ENCODE measurements at places on chromosomes 2 and 18.
A peak's percentile ranks its signal among the peaks of the same experiment; 100 is the strongest.

- DNase-seq: no peak
These were observed 128.5 kb downstream of the QPCT start for GRCh38 chr2:37472959-37473358.

- DNase-seq: no peak
These were observed 670.0 kb upstream of the CDH2 start for GRCh38 chr18:28846958-28847357.

GRCh38 chr2:12652723-12653122, 64.0 kb upstream of the TRIB2 start:
- no peak for DNase-seq

GRCh38 chr18:73950116-73950700, 197.4 kb downstream of the FBXO15 start:
- no peak for DNase-seq

- DNase-seq: no peak
These were observed 124.1 kb upstream of the XIRP2 start for GRCh38 chr2:166764216-166764615.

GRCh38 chr2:120396013-120396860, 50.3 kb downstream of the INHBB start:
- DNase-seq: no peak

DNA sequence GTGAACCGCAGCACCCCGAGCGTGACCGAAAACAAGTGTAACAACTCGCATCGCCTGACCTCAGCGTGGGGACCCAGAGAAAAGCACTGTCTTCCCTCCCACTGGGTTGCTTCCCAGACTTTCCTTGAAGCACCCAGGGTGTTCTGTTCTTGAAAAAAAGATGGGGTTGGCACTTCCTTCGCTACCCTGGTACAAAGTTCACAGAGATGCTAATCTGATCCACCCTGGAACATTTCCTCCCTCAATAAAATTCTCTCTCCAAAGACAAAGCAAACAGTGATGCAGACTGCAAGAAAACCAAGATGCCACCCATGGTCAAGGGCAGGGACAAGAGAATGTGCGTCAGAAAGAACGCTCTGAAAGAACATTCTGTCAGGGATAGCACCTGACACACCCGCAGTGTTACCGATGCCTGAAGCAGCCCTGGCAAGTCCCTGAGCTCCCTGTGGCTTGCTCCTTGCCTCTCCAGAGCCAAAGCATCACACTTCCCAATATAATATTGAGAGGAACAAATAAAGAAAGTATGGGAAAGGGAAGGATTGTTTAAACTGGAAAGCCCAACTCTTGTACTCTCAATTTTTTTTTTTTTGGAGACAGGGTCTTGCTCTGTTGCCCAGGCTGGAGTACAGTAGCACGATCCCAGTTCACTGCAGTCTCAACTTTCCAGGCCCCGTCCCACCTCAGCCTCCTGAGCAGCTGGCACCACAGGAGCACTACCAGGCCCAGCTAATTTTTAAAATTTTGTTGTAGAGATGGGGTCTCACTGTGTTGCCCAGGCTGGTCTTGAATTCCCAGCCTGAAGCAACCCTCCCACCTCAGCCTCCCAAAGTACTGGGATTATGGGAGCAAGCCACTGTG, 70.7 kb downstream of the TBC1D8 start:
- DNase-seq: no peak

DNA sequence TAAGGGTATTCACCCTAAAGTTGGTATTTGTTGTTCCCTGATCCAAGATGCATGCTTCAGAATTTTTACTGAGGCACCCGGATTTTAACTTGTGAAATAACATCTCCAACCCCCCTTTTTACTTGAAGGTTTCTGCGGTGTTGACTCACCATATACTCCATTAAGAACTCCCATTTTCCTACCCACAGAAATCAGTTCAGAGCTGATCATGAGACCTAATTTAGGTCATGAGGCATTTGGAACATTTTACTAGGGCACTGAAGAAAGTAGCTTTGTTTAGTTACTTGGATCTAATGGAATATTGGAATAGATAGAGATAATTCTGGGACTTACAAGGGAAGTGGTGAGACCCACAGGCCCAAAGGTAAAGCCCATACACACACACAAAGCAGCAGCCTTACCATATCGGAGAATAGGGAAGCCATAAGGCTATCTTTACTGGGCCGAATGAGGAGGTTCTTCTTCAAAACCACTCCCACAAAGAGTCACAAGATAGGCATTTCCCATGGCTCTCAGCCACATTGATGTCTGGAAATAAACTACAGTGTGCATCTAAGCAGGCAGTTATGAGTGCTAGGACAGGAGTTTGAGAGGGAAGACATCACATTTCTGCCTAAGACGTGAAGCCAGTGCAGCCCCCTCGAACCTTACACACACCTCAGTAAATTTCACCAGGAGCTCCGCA, 681.0 kb upstream of the LRRTM4 start:
- no peak for DNase-seq

- DNase-seq: no peak
These were observed 35.8 kb downstream of the ANO7 start for GRCh38 chr2:241224018-241224850.

DNA sequence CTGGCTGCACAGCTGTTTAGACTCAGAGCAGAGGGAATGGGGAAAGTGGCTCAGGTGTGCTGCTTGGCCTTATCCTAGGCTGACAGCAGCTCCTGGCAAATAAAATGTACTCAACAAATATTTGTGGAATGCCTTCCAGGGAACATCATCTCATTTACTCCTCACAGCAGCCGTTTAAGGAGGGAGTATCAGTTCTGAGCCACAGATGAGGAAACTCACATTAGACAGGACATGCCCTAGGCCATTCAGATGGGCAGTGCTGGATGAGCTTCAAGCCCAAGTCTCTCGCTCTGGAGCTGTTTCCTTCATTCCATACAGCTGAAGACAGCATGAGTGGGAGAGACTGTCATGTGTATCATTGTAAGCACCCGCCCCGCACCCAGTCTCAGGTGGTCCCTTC, 129.6 kb upstream of the CNGA3 start:
- no peak for DNase-seq

DNA sequence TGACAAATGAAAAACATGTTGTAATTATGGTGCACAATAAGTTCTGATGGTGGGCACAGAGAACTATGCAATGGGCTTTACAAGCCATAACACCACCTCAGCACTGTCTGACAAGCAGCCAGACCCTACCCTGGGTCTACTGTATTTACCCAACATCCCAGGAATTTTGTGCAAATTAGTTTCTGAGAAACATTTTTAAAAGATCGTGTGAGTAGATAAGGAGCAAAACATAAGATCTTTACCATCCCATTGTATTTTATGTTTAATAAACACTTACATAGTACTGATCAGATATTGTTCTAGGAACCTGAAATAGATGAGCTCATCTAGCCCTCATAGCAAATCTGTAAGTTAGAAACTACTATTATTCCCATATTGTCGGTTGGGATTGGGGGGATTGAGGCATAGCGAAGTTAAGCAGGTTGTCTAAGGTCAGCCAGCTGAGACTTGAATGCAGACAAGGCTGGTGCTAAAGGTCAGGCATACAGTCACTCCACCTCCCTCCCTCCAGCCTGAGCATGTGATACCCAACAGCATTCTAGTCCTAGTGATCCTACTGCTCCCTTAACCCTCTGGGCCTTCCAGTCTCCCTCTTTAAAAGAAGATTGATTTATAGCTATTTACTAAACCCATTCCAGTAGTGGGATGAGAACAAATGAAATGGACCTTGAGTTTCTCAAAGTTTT, 67.4 kb upstream of the STAM2 start:
- no peak for DNase-seq

DNA sequence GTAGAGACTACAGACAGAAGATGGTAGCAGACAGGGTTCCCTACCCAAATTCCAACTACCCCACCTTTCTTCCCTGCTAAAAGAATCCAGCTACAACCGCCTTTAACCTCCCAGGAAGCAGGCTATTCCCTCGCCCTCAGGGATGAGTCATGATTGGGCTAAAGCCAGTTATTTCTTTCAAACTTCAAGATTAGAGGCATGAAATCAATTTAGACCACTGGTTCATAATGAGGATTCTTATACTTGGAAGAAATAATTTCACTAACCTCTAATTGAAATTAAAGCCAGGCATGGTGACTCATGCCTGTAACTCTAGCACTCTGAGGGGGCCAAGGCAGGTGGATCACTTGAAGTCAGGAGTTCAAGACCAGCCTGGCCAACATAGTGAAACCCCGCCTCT, 20.0 kb downstream of the TRIP12 start:
- no peak for DNase-seq

- no peak for DNase-seq
These were observed 8.9 kb upstream of the SESTD1 start for GRCh38 chr2:179273461-179273962.

DNA sequence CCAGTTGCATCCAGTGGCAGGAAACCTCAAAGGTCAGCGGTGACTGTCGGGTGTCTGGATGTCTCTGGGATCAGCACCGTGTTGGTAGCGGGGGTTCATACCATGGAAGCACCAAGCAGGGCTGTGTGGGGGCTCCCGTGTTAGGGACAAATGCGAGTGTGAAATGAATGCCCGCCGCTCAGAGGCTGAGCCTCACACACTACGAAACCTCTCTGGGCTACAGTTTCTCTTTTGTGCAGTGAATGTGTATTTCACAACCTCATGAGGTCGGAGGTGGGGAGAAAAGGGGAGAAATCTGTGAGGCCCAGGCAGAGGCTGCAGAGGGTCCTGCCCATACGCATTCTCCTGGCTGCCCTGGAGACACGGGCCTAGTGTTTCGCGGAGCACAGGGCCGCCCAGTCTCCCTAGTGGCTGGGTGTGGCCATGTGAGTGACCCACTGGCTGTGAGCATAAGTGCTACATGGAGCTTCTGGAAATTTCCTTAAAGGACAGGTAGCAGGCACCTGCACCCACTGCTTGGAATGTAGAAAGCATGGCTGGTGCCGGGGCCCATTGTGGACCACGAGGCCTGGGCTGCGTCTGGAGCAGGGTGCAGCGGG, 138.0 kb upstream of the GLI2 start:
- DNase-seq: no peak

DNA sequence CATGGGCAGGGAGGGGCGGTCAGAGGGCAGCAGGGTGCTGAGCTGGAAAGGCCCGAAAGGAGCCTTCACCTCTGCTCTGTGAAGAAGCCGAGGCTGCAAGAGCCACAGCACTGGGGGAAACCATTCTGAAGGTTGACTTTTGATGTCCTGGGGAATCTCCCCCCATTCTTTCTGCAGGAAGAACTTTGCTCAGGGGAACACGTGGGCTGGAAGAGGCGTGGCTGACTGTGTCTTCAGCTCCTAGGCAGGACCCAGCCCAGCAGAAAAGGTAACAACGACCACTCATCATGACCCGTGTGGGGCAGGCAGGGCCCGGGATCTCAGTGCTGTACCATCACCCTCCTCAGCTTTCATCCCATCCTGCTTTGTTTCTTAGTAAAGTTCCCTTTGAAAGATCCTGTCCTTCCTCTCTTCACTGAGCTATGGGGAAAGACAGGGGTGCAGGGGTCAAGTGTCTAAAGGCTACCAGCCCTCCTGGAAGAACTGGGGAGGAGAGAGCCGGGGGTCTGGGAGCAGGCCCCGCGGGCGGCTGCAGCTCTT, 312.7 kb downstream of the CELF4 start:
- DNase-seq: no peak

DNA sequence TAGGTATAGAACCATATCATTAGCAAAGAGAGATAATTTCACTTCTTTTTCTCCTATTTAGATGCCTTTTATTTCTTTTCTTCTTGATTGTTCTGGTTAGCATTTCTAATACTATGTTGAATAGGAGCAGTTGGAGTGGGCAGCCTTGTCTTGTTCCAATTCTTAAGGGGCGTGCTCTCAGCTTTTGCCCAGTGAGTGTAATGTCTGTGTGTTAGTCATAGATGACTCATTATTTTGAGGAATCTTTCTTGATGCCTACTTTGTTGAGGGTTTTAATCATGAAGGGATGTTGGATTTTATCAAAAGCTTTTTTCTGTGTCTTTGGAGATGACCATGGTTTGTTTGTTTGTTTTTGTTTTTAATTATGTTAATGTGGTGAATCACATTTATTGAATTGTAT, 1453.1 kb upstream of the SLC39A10 start:
- DNase-seq: no peak

- DNase-seq: no peak
These were observed 40.7 kb downstream of the ARHGAP25 start for GRCh38 chr2:68775272-68775842.

DNA sequence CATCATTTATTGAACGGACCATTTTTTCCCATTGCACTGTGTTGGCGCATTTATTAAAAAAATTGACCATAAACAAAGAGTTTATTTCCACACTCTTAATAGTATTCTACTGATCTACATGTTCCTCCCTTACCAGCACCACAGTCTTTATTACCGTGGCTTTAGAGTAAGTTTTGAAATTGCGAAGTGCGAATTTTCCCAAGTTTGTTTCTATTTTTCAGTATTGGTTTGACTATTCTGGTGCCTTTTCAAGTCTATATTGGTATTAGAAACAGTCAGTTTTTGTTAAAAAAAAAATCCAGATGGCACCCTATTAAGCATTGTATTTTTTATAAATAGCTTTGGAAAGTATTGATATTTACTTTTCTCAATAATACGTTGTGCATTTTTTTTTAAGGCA, 795.1 kb upstream of the HS6ST1 start:
- no peak for DNase-seq

- no peak for DNase-seq
These were observed 176.4 kb downstream of the AGAP1 start for GRCh38 chr2:235669983-235670962.

GRCh38 chr2:42787424-42787787, 5.0 kb downstream of the HAAO start:
- no peak for DNase-seq

- DNase-seq: no peak
These were observed 84.2 kb upstream of the OTOS start for GRCh38 chr2:240224676-240225075.

GRCh38 chr2:198214114-198214596, 409.8 kb downstream of the PLCL1 start:
- peak; percentile 2 for DNase-seq

DNA sequence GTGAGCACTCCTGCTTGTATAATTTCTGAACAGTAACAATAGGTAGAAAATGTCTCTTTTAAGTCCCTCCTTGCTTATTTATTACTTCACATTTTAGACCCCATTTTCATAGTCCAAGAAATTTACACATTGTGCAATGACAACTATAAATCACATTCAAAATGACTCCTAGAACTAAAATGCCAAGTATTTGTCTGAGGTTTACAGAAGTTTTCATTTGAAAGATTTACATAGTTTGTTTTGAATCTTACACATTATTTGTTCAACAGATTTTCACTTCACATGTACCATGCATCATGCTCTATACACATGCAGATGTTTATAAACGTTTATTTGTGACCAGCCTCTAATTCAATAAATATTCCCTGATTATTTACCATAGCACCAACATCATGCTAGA, 15.7 kb upstream of the TRIB2 start:
- no peak for DNase-seq
